ENCODE measurements at places on chromosomes 4 and X. TPM values are rescaled to one million over a fixed set of nuclear protein-coding genes. Genes with fewer than 3 reads are reported as not detected.

Gene SUPT20HL1
- total RNA-seq: not detected

DNA sequence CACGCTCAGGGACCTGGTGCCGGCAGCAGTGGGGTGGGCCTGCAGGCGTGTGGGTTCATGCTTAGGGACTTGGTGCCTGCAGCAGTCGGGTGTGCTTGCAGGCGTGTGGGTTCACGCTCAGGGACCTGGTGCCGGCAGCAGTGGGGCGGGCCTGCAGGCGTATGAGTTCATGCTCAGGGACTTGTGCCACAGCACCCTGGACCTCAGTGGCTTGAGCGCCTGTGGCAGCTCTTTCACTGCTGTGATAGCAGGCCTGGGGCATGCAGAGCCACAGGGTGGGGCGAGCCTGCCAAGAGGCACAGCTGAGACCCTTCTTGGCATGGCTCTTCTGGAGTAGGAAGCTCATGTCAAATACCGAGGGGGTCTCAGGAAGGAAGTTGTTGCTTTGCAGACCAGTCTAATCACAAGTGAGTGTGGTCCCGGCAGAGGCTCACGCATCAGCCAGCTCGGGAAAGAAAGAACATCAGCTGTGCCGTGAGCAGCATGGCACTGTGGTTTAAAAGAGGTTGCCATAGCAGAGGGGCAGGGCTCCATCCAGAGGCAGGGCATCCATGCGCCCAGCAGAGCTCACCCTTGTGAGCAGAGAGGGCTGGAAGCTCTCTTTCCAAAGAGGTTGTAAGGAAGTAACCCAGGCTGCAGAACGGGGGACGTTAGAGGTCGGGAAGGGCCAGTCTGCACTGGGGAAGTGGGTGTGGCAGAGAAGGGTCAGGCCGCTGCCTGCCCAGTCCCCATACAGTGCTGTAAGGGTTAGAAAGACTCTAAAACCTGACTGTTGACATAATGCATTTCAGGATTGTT, 21.1 kb downstream of the PIGG start:
- DNase-seq: no peak

Gene TEX13C
- not detected for total RNA-seq

DNA sequence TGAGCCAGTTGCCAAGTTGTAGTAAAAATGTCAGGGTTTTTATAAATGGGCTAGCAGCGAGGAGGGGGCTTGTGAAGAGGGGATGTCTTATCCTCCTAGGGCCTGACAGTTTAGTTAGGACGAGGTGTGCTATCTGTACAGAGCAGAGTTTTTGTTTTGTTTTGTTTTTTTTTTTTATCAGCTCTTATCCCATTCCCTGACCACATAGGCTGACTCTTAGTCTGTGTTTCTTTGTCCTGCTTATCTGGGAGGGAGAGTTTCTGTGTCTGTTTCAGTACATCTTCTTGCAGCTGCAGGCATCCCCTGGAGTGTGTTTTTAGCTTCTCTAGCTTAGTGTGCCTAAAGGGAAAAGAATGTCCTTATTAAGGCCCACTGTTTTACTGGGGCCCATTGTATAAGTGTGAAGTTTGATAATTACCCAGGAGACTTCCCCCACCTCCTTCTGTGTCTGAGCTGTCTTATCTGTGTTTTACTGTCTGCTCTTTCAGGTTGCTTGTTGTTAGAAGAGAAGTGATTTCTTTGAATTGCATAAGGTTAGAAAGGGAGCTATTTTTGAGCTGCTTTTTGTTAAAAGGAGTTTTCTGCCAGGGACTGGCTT, 32.0 kb downstream of the PAGE2 start:
- no peak for DNase-seq

Gene GUCY2F
- not detected for total RNA-seq

- no peak for DNase-seq
These were observed 224.2 kb downstream of the STIM2 start for GRCh38 chr4:27084685-27085361.

DNA sequence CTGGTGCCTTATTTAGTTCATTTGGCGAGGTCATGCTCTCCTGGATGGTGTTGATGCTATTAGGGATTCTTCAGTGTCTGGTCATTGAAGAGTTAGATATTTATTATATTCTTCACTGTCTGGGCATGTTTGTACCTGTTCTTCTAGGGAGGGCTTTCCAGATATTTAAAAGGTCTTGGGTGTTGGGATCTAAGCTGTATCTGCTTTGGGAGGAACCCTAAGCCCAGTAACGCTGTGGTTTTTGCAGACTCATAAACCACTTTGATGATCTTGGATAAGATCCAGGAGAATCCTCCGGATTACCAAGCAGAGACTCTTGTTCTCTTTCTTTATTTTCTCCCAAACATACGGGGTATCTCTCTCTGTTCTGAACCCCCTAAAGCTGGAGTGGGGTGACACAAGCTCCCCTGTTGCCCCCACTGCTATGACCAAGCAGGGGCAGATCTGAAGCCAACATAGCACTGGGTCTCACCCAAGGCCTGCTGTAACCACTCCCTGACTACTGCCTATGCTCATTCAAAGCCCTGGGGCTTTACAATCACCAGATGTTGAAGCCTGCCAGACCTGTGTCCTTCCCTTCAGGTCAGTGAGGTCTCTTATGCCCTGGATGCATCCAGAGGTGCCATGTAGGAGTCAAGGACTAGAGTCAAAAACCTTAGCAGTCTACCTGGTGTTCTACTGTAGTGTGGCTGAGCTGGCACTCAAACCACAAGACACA, 187.6 kb downstream of the GUCY2F start:
- DNase-seq: no peak

- no peak for DNase-seq
These were observed 39.1 kb downstream of the SUPT20HL1 start for GRCh38 chrX:24399550-24399949.

Gene ARHGAP6
- 1.7 TPM for total RNA-seq

- DNase-seq: no peak
These were observed 53.7 kb downstream of the COQ2 start for GRCh38 chr4:83230928-83231327.

DNA sequence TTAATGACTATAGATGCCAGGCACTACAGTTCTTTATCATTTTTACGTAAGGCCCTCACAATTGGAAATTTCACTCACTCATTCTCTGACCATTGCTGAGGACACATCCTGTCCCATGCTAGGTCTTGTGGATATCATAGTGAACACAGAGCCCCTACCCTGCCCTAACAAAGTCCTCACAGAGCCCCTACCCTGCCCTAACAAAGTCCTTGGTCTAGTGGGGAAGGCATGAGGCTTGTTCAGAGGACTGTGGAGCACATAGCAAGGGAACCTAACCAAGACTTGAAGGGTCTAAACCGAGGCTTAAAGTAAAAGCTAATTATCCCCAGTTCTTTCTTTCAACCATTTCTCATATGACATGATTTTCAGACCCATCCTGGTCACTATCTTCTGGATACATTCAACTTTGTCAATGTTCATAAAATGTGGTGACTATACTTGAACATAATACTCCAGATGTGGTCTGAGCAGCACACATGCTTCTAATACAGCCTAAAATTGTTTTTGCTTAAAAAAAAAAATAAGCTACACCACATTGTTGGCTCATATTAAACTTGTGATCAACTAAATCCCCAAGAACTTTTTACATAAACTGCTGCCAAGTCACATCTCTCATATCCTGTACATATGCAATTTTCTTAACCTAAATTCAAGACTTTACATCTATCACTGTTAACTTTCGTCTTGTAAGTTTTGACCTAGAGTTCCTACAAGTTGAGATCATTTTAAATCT, 77.0 kb downstream of the GPC3 start:
- no peak for DNase-seq

Gene OGT
- total RNA-seq: 50.8 TPM

DNA sequence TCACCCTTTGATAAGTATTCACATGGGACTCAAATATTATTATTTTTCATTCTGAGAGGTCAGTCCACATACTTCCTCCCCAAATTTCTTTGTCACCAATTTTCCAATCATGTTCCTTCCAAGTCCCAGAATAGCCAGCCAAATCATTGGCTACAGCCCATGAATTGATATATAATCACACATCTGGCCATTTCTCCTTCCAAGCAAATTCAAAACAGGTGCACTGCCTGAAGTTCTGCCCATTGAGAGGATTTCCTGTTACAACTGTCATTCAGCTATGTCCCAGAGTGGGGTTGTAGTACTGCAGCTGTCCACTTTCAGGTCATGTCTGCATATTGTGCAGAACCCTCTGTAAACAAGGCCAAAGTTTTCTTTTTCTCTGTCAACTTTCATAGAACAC, 347.8 kb downstream of the GRID2 start:
- no peak for DNase-seq
